ENCODE measurements at places on chromosomes 4 and X. TPM values are rescaled to one million over a fixed set of nuclear protein-coding genes. Genes with fewer than 3 reads are reported as not detected.
A peak's percentile ranks its signal among the peaks of the same experiment; 100 is the strongest.

Gene CT47B1
- not detected for total RNA-seq

Gene F9
- not detected for total RNA-seq

Gene HSD17B13
- not detected for total RNA-seq

Gene PCDH7
- 0.21 TPM for total RNA-seq

Gene F8A3
- total RNA-seq: 5.2 TPM

Gene TMEM184C
- total RNA-seq: 17.1 TPM

Gene QRFPR
- total RNA-seq: not detected

Gene MAGED2
- 35.4 TPM for total RNA-seq

Gene NOX1
- total RNA-seq: 17.7 TPM

Gene MTHFD2L
- total RNA-seq: 32.9 TPM

Gene SLC7A11
- total RNA-seq: 16.6 TPM

Gene PPP2R2C
- 0.18 TPM for total RNA-seq

Gene CLDN2
- 55.7 TPM for total RNA-seq

Gene SPANXC
- not detected for total RNA-seq

Gene GPRASP1
- 0.23 TPM for total RNA-seq

Gene GPC3
- total RNA-seq: 1.3 TPM

Gene P2RY8
- not detected for total RNA-seq

Gene COL4A5
- total RNA-seq: not detected

- DNase-seq: no peak
Measured at GRCh38 chr4:160510928-160511327, 1408.0 kb downstream of the RAPGEF2 start.

GRCh38 chrX:12234534-12235329, 96.5 kb downstream of the FRMPD4 start:
- DNase-seq: no peak

- no peak for DNase-seq
Measured at GRCh38 chr4:20298986-20299385, 47.3 kb downstream of the SLIT2 start.

- no peak for DNase-seq
Measured at GRCh38 chr4:82577451-82577850, 15.7 kb upstream of the TMEM150C start.

- no peak for DNase-seq
Measured at GRCh38 chrX:122268353-122268752, 915.7 kb upstream of the GRIA3 start.

GRCh38 chr4:121484633-121485032, 103.8 kb upstream of the QRFPR start:
- peak; percentile 26 for DNase-seq

- DNase-seq: no peak
Measured at GRCh38 chr4:20443015-20443805, 191.5 kb downstream of the SLIT2 start.

GRCh38 chr4:42767669-42768068, 110.8 kb upstream of the ATP8A1 start:
- DNase-seq: no peak

- no peak for DNase-seq
Measured at GRCh38 chr4:155904331-155904730, 835 bp downstream of the TDO2 start.

DNA sequence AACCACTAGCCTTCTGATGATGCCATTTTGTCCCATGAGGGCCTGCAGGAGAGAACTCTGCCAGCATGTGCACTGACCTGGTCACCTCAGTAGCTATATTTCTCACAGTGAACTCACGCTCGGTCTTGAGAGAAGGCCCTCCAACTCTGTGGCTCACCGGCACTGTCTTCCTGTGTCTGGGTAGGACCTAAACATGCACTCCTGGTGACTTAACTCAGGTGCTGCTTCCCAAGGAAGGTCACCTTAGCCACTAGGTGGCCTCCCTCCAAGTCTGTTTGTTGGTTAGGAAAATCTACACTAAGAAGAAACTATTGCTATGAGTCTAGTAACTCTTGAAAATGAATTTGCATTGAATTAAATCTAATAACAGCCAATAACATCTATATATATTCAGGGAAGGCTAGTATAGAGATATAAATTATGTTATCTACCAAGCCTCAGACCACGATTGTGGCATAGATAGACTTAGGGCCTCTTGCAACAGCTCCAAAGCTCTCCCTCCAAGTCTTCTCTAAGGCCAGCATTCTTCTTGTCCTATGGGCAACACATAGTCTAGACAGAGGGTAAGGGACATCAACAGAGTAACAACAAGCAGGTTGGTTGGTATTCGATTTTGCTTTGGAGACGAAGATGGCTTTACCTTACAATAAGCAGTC, 24.7 kb downstream of the TLR10 start:
- peak; percentile 66 for DNase-seq

- peak; percentile 33 for DNase-seq
Measured at GRCh38 chr4:121182296-121182695, 18.2 kb upstream of the TNIP3 start.

DNA sequence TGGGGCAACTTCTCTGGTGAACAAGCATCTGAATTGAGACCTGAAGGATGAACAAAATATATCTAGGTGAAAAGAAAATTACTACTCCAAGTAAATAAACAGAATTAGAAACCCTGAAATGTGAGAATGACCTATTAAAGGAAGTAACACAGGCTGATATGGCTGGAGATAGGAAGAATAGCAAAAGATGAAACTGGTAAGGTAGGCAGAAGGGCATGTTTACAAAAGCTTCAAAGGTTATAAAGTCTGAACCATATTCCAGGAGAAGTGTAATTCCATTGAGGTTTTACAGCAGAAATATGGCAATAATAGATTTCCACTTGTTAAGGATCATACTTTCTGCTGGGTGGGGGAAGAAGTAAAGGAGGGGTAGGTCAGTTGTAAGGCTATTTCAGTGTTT, 452.0 kb downstream of the GBA3 start:
- no peak for DNase-seq

GRCh38 chr4:142405695-142406498, 440.2 kb downstream of the INPP4B start:
- peak; percentile 55 for DNase-seq

- peak; percentile 59 for DNase-seq
Measured at GRCh38 chr4:76689145-76689817, 208.7 kb downstream of the SOWAHB start.

DNA sequence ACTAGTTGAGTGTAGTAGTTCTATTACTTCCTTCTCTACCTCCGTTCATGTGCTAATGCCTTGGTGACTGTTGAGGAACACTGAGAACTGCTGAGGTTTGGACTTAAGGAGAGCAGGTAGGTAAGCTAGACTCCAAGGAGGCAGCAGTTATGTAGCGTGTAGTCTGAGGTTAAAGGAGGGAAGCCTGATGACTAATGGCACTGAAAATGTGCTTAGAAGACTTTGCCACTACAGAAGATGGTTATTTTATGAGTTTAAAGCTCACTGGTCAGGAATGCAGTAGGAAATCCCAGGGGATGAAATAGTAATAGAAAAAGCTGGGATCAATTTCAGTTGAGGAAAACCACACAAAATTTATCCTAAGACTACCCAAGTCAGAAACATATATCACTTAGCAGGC, 1077.3 kb downstream of the RAPGEF2 start:
- peak; percentile 14 for DNase-seq

DNA sequence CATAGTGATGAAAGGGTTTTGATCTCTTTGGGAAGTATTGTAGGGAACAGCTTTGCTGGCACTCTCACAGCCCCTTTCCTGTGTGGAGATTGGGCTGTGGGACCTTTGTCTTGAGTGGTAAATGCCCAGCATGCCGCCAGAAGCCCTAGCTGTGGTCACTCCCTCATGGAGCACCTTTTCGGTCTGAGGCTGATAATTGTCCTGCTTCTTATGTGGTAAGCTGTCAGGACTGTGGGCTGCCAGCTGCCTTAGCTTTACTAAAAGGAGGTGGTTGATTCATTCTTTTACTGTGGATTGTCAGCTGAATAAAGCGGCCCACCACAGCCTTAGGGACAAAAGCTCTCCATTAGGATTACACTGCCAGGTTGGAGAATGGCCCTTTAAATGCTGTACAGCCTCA, 7.1 kb downstream of the PASD1 start:
- DNase-seq: no peak

DNA sequence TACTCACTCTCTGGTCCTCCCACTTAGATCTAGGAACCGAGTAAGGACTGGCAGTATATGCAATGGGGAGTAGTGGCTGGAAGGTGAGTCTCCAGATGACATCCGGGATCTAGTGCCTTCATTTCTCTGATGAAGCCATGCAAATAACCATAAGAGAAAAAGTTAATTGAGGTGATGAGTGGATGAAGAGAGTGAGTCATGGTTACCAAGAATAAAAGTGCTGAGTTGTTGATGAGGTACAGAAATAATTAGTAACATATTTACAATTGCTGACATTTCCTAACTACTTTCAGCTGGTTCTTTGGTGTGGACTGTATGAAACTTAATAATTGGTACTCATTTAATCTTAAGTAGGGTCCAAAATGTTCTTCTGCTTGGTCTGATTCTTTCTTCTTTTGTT, 146.7 kb upstream of the PITX2 start:
- DNase-seq: no peak

GRCh38 chr4:170091069-170091696, 1.4 kb upstream of the AADAT start:
- DNase-seq: no peak

GRCh38 chrX:152926279-152926678, 28.4 kb downstream of the ZNF185 start:
- peak; percentile 89 for DNase-seq

DNA sequence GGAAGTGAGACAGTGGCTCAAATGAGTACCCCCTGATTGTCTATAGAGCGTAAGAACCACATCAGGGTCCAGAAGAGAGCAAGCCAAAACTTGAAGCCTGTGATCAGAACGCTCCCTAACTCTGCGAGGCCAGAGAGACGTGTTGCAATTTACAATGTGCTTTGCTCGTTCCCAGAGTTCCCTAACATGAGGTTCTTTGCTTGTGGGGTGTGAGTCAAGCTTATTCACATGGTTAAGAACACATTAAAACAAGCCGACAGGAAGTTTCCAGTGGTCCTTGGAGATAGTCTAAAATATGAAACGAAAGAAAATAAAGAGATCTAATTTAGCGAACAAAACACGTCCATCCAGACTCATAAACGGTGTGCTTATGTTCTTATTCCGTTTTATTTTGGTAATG, 702.3 kb downstream of the TRIML1 start:
- no peak for DNase-seq

Data from HT-29 (cell line).